Dermis blood vessel endothelial cell (primary cell): ENCODE measurements at places on chromosomes 6 and 20. TPM values are rescaled to one million over a fixed set of nuclear protein-coding genes. Genes with fewer than 3 reads are reported as not detected.

DNA sequence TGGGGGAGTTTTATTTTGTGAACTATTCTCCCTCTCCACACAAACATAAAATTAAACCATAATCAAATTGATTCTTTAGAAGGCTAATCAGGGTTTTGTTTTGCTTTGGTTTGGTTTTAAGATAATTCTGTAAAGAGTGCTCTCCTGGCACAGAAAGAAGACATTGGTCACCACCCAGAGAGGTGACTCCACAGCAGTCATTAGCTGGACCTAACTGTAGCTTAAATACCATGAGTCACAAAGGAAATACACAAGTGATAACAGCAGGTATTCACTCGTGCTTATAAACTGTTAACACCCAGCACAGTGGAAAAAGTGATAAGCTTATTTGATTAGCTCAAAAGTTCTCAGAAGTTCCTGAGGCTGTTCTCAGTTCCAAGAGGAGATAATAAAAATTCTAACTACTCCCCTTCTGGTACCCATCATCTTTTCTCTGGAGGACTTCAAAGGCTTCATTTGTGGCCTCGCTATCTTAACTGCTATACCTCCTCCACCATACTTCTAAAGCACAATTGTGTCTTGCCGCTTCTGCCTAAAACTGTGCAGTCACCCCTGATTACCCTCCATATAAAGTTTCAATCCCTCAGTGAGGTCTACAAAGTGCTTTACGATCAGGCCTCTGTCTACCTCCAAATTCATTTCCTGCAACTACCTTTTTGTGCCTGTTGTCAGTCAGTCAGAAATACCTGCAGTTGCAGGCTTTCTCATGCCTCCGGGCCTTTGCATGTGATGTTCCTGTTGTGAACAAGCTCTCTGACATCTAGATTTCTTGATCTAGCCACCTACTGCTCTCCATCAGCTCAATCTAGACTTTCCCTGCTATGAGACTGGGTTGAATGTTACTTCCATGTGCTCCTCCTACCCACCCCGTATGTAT is 201.1 kb downstream of the SAMD5 start:
- no peak for DNase-seq

GRCh38 chr6:158382491-158382890 is 70.2 kb downstream of the TULP4 start:
- no peak for DNase-seq

The OR2H1 gene
- total RNA-seq: not detected in 2 replicates

- no peak for DNase-seq
Measured at GRCh38 chr6:99810295-99810694, 183.7 kb downstream of the MCHR2 start.

The SNX21 gene
- 22.6 and 35.7 TPM in 2 replicates for total RNA-seq

- no peak for DNase-seq
Measured at GRCh38 chr6:147566244-147566898, 57.9 kb downstream of the SAMD5 start.

GRCh38 chr6:44053106-44053756 is 74.0 kb downstream of the MRPL14 start:
- no peak for DNase-seq
